ENCODE measurements at places on chromosomes 1 and 21.

- DNase-seq = no peak
Observed at GRCh38 chr1:207335695-207336363, 14.4 kb downstream of the CD55 start.

DNA sequence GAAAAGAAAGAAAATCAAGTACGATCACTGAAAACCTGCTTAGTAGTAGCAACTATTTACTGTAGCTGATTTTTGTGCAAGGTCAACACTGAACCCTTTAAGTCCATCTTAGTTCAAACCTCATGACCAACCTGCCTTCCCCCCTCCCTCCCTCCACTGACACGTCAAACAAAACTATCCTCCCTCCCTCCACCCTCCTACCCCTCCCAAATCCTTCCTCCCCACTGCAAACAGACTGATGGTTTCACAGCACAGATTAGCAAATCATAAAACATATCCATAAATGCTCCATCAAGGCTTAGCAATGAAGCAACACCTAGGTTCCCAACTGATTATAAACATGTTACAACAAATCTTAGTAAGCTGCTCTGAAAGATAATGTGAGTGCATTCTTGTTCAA is 164.3 kb upstream of the GREM2 start:
- DNase-seq = peak; percentile 31

DNA sequence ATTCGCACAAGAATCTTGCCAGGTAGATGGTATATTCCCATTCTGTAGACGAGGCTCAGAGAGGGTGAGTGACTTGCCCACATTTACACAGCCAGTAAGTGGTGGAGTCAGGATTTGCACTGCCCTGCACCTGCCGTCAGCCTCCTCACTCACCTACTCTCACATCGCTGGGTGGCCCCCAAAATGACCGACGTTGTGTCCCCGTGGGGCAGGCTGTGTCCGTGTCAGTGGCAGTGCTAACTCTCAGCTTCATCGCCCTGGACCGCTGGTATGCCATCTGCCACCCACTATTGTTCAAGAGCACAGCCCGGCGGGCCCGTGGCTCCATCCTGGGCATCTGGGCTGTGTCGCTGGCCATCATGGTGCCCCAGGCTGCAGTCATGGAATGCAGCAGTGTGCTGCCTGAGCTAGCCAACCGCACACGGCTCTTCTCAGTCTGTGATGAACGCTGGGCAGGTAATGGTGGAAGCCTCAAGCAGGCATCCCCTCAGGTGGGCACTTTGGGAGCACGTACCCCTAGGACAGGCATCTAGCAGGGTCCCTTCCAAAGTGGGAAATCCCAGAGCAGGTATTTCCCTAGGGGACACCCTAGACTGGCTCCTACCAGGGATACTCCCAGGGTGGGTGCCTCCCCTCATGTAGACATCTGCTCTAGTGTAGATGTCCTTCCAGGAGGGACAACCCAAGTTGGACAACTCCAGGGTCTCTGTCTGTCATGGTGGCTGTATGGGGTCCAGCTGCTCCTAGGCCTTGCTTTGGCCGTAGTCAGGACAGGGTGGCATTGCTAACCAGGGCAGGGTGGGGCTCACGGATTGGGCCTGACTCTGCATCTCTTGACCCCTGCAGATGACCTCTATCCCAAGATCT is 3.4 kb downstream of the HCRTR1 start:
- no peak for DNase-seq

GRCh38 chr1:244302876-244303609 is 148.7 kb downstream of the ADSS2 start:
- DNase-seq = peak; percentile 50

DNA sequence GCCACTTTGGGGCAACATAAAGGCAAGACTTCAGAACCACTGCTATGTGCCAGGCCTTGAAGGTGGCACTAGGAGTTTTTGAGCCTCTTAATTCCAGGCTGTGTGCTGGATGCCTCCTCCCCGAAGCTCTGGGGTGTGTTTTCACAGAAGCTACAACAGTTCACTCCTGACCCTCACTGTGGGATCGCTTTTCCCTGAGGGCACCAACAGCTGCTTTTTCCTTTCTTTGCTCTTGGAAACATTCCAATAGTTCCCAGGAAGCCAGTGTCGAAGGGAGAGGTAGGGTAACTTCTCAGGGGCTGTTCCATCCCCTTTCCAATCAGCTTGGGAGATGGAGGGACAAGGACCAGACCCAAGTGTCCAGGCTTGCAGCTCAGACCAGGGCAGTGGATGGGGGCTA is 153.4 kb downstream of the C1orf94 start:
- DNase-seq = no peak

DNA sequence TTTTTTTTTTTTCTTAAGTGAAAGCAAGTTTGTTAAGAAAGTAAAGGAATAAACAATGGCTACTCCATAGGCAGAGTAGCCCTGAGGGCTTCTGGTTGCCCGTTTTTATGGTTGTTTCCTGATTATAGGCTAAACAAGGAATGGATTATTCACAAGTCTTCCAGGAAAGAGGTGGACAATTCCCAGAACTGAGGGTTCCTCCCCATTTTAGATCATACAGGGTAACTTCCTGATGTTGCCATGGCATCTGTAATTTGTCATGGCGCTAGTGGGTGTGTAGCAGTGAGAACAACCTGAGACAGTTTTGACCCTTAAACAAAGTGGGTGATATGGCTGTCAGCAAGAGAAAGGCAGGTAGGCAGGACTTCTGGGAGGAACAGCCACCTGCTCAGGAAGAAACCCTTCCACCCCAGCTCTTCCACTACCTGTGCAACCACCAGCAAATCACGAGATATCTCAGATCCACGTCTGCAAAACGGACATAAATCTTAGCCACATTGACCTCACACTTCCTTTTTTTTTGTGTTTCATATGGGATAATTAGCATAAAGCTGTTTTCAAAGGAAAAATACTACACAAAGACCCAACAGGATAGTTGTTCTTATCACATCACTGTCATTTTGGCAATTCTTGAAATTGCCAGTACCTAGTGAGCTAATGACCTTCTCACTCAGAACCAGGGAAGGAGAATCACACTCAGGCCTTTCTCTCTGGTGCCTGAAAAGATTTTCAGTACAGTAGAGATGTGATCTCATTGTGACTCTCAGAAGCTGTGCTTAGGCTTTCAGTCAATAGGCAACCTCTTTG is 34.8 kb upstream of the DUSP10 start:
- DNase-seq = no peak
